ENCODE measurements at places on chromosomes 3 and 15.
A peak's percentile ranks its signal among the peaks of the same experiment; 100 is the strongest.

DNA sequence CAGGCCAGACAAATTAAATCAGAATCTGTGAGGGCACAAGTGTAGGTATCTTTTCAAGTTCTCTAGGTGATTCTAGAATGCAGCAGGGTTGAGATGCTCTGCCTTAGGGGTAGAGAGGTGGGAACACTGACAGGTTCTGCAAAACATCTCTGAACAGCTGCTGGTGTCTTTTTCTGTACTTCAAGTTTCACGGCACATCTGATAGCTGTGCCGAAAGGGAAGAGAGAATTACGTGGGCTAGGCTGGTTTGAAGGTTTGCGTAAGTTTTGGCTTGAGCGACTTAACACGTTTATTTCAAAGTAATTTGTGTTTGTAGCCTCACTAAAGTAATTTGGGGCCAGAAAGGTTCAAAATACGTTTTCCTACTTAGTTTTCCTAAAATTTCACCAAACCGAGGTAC, 22.5 kb downstream of the PXK start:
- no peak for DNase-seq

DNA sequence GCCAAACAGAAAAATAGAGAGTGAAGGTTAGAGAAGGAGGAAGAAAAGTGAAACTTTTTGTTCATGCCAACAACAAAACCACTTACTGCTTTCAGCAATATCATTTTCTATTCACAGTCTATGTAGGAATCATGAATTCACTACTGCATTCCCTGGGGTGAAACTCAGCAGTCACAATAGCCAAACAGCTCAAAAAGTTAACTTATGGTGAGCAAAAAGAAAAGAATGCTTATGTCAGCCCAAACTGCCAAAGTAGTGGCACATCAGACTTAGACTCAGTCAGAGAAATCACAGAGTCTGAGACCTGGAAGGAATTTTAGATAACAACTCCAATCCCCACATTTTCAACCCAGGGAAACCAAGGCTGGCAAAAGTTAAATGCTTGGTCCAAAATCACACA, 238.7 kb upstream of the TMCO5A start:
- DNase-seq, result peak; percentile 36

DNA sequence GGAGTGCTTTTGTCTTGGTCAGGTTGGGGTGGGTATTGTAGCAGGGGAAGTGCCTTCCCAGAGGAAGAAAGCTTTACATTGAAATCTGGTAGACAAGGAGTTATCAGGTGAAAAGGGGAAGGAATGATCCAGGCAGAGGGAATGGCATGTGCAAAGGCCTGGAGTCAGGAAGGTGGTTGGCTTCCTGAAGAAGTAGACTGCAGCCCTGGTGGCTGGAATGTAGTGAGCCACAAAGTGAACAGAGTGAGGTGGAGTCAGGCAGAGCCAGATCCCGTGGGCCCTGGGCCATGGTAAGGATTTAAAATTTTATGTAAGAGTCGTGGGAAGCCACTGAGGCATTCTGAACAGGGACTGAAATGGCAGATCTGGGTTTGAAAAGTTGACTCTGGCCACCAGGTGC, 58.3 kb downstream of the RAB11A start:
- DNase-seq, result no peak

GRCh38 chr15:57320631-57321220, 55.6 kb upstream of the CGNL1 start:
- DNase-seq, result peak; percentile 46

DNA sequence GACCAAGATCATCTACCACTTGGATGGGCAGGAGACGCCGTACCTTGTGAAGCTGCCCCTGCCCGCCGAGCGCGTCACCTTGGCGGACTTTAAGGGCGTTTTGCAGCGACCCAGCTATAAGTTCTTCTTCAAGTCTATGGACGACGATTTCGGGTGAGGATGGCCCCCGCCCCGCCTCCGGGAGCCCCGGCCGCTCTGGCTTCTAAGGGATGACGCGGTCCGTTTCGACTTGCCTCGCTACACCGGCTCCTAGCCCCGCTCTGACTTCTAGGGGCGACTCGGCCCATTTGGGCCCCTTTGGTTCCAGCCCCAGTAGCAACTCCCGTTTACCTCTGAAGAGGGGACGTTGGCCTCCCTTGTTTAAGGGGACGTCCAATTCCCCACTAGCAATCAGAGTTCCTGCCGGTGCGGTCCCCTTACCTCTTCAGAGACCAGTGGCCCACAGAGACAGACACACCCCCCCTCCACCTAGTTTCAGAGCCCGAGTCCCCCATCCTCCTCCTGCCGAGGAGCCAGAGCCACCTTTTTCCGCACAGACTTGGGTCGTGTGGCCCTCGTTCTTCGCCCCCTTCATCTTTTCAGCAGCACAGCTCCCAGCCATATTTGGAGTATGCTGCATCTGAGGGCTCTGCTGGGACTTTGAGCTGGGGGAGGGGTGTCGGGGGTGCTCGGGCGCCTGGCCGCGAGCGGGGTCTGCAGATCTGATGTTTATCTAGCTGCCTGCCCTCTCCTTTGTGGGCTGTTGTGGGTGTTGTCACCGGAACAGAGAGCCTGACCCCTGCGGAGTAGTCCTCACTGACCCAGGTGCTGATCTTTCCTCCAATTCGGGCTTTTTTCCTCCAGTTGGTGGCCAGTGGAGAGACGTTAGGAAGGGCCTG, 706 bp downstream of the DVL3 start:
- DNase-seq, result peak; percentile 46

DNA sequence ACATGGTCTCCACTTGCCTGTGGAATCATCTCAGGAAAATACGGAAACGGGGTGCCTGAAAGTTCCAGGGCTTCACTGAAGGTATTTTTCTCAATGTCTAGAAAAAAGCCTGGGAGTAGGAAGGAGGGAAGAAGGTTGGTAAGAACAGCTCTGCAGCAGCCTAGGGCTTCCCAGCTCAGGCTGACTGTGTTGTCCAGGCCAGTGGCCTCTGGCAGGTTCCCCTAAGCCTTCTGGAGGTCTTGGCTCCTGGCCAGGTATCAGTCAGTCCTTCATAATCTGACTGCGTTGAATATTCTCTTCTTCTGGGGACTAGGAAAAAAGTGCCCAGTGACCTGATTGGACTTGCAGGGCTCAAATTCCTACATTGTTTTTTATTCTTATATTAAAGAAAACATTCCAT, 38.6 kb downstream of the SSR3 start:
- DNase-seq, result no peak

- DNase-seq, result no peak
These were observed 33.1 kb downstream of the KLHL25 start for GRCh38 chr15:85761635-85762034.

DNA sequence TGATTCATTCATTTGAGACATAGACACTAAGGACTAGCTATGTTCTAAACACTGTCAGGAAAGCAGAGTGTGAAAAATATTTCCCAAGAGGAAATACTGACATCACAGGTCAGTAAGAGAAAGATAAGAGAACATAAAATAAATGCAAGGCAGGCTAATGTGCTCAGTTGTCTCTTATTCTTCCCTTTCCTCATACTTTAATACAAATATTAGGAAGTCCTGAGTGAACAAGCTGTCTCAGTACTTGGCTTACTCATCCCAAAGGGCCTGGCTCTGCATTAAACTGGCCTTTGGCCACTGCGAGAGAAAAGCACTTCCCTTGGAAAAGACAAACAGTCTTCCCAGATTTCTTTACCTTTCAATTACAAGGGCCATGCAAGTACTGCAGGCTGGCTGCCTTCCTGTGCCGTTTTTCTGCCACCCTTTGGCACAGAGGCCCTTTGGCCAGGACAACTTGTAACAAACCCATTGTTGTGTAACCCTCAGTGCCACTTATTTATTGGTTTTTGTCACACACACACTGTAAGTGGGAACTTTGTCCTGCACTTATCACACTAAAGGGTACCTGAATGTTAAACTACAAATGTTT, 31.7 kb downstream of the EDC3 start:
- DNase-seq, result peak; percentile 39

DNA sequence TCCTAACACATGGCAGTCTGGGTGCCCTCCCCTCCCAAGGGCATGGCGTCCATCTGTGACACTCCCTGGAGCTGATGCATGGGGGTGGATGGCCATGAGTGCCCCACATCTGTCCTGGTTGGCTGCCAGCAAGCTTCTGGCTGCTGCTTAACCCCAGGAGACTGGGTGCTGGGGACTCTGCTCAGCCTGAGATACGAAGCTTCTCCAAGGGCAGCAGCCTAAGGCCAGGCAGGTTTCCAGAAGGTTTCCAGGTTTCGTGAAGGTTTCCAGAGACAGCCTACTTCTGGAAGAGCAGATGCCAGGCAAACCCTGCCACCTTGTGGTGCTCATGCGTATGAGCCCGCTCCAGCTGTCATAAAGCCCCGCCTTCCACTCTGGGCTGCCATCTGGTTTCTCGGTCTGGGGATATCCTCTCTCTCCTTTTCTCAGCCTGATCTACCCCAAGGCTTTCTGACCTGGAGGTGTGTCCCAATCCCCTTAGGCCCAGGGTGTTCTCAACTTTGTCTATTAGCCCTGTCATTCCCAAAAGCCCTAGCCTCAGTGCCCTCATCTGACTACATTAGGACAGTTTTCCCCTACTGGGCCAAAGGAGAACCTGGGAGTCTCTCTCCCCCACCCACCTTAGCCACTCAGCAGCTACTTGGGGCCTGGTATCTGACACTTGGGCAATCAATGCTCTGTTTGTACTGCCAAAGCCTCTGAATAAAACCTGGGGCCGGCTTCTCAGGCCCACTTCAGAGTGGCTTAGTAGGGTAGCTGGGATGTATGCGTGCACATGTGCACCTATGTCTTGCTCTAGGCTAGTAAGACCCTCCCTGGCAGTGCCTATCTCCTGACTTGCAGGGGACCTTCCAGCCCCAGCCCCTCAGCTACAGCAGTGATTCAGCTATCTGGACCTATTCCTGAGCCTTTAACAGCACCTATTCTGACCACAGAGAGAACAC, 12.0 kb downstream of the MRPL46 start:
- DNase-seq, result peak; percentile 91

DNA sequence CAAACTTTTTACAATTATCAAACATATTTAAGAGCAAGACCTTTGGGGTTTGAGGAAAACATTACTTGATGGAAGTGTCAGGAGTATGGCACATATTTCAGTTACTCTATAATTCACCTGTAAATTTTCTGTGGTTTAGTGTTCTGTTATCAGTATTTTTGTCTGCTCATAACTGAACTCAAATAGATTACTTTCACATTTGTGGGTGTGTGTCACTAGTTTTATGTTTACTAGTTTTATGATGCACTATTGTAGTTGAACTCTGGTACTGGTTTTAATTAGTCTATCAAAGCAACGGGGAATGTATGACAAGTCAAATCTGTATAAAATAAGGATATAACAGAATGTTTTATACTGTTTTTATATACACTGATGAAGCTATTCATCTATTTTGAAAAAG, 27.2 kb downstream of the OXSM start:
- DNase-seq, result no peak

DNA sequence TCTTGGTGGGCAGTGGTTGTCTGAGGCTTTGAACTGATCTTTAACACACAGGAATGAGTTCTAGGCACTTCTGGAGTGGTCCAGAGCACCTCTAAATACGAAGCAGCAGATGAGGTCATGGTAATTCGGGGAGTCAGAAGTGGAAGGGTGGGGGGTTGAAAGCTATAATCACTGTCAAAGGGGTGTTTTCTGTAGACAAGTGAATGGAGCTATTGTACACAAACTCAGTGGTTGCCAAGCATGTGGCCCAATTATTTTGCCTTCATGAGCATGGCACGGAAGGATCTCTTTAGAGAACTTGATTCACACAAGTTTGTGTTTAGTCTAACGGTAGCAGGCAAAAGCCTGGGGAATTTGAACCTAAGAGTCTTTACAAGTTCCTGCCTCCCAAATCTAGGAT, 6.3 kb downstream of the FRMD5 start:
- no peak for DNase-seq

GRCh38 chr3:152466784-152467183, 198.1 kb downstream of the MBNL1 start:
- DNase-seq, result peak; percentile 52

DNA sequence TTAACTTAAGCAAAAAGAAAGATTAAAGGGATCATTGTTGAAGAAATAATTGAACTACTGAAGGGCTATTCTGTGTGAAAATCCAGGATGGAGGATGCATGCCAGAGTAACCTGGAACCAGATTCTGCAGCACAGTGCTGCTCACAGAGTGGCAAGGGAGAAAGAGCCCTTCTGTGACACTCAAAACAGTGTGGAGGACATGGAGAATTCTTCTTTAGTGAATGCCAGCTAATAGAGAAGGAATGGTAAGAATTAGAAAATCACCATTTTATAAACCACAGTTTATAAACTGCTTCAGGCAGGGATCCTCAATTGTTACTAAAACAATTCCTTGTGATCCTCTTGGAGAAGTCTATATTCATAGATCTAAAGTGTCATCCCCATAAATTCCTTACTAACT, 70.4 kb upstream of the ARHGEF26 start:
- DNase-seq, result peak; percentile 12

GRCh38 chr3:197105786-197106185, 76.2 kb upstream of the MELTF start:
- DNase-seq, result no peak

DNA sequence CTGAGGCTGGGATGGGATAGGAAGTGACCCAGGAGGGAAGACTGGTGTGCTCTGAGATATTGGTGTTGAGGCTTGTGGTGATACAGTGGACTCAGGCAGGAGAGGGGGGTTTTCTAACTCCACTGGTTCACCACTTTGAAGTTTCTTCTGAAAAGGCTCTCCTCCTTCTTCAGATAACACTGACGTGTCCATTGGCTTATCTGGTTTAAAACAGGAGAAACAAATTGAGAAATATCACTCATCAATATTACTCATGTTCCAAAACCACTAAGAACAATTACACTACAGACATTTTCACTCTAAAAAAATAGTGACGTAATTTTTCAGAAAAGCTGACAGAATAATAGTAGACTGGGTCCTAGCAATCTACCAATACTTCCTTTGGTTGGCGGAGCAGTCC, 23.1 kb downstream of the TP53BP1 start:
- no peak for DNase-seq

DNA sequence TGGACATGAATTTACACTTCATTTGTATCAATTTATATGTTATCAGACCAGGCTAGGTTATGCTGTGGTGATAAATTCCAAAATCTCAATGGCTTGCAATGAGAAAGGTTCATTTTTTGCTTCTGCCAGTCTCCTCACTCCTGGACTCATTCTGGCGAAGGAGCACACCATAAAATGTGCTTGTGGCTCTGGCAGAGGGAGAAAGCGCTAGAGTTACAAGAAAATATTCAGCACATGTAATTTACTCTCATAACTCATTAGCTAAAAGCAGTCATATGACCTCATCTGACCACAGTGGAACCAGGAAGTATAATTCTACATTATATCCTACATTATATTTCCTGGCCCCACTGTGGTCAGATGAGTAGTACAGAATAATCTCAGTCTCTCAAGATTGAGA, 193.8 kb downstream of the BCHE start:
- DNase-seq, result no peak

DNA sequence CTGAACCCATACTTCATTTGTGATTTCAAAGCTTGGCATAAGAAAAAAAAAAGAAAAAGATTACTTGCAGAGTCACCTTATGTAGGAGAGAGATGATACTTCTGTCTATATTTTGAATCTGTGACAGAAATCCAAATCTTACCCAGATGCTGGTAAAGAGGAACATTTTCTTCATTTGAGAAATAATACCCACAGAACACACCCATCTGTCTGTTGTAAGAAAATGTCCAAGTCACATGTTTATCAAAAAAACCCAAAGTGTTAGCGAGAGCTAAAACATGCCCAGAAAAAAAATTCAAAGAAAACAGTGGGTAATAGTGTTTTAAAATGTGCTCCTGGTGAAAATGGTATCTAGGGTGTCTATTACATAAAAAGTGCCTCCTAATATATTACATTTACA, 18.0 kb upstream of the RAP2B start:
- no peak for DNase-seq

All from AG20443 (cell line).